Left renal pelvis (tissue), 4 donors: ENCODE measurements at places on chromosomes 5 and 9.
A peak's percentile ranks its signal among the peaks of the same experiment; 100 is the strongest.

DNA sequence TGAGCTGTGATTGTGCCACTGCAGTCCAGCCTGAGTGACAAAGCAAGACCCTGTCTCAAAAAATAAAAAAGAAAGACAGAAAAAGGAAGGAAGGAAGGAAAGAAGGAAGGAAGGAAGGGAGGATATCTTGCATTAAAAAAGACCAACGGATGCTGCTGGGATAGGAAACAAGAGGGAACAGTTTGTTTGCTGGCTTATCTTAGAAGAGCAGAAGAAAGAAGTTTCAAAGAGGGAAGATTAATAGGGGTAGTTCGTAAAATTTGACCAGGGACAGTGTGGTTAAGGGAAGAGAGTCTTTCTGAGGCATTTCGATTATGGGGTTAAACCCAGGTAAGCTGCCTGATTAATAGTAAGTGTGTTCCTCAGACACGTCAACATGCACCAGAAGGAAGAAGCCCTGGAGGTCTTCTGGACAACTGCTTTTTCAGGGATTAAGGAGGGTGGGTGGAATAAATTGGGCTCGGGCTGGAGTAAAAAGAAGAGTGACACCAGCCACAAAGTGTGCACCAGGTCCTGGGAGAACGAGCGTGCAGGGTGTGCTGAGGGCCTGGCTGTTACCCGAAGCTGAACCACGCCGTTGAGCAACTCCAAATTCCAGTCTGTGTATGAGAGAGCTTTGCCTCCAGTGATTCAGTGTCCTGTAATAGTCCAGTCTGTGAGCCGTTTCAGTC lies 24.8 kb downstream of the FYB1 start:
- DNase-seq = no peak

GRCh38 chr5:115022303-115022702 lies 147.4 kb downstream of the TRIM36 start:
- DNase-seq = no peak

- no peak for DNase-seq
Observed at GRCh38 chr5:171010816-171011215, 149.0 kb downstream of the RANBP17 start.

- DNase-seq = no peak
Observed at GRCh38 chr9:95139126-95139525, 178.4 kb downstream of the FANCC start.

DNA sequence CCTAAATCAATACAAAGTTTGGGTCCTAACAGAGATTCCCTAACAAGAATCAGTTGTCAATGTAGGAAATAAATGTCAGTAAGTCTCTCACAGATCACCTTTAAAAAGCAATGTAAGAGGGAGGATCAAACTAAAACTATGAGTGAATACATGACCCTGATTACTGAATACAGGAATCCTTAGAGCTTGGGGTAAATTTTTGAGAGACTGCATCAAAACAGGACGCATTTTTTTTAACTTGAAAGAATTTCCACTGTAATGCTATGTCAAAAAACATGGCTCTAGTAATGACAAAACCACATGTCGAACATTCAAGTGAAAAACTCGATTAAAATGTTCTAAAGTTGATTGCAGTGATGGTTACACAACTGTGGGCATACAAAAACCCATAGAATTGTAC lies 21.9 kb downstream of the ZDHHC21 start:
- DNase-seq = no peak

GRCh38 chr9:71168418-71168817 lies 47.0 kb upstream of the TRPM3 start:
- no peak for DNase-seq

- no peak for DNase-seq
Observed at GRCh38 chr5:84213212-84213611, 171.5 kb downstream of the EDIL3 start.

DNA sequence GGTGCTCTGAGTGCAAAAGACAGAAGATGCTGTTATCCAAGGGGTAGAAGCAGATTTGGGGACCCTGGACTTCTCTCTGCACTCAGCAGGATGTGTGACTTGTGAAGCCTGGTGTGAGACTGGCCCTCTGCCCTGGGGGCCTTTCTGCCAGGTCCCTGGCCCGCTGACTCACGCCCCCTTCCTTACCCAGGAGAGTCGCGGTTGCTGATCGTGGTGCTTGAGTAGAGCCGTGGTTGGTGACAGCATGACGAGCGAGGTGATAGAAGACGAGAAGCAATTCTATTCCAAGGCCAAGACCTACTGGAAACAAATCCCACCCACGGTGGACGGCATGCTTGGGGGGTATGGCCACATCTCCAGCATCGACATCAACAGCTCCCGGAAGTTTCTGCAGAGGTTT lies 6.5 kb downstream of the NTMT1 start:
- DNase-seq = no peak

GRCh38 chr5:151745071-151745705 lies 13.2 kb downstream of the ATOX1 start:
- no peak for DNase-seq

DNA sequence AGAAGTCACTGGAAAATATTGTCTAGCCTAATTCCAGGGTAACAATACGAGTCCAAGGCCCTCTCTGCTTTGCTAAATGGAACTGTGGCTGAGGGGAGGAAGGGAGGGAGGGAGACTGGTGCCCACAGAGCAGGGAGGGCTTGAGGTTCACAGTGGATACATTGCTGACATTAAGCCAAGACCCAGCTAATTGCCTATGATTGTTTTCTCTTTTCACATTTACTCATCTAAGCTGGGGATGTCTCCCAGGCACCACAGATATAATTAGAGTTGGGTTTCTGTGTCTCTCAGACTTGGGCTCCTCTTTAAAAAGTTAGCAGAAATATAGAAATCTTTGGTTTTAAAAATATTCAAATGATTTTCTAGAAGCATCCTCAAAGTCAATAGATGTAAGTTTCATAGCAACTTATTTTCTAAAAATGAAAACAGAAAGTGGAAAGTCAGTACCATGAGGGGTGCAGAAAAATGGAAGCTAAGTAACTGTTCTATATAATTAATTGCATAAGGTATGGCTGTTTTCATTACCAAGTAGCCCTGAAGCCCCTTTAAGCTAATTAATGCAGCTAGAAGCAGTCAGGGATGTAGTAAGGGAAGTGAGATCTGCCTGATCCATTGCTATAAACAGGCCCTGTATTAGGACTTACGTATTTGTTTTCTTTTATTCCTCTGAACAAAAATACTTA lies 259.8 kb downstream of the NDUFS4 start:
- DNase-seq = no peak

GRCh38 chr5:172362755-172363154 lies 79.2 kb upstream of the UBTD2 start:
- no peak for DNase-seq

DNA sequence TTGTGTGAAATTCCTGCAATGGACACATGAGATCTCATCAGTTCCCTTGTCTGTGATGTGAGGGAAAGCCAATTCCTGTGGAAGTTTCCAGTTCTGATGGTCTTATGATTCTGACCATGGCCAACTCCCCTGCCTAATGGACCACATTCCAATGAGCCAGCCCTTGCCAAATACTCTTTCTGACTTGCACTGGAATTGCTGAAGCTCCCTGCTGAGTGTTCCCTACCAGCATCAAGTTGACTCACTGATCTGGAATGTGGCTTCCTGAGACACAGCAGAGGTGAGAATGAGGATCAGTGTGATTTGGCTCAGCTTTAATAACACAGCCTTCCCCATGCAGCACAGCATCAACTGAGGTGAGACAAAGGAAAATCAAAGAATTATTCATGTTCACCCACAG lies 427.8 kb downstream of the KDM4C start:
- no peak for DNase-seq

DNA sequence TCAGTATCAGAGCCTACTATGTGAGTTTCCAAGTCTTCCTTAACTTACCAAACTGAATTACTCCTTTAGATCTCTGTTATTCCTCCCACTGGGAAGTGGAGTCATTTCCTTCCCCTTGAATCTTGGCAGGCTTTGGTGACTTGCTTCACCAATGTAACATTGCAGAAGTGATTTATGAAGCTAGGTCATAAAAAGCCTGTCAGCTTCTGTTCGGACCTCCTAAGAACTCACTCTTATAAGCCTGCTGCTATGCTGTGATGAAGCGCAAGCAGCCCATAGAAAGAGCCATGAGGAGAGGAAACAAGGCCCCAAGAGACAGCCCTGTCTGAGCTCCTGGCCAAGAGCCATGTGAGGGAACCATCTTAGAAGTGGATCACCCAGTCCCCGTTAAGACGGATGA lies 14.2 kb upstream of the FOXB2 start:
- no peak for DNase-seq

- DNase-seq = no peak
Observed at GRCh38 chr9:79152306-79152705, 419.5 kb upstream of the TLE4 start.

DNA sequence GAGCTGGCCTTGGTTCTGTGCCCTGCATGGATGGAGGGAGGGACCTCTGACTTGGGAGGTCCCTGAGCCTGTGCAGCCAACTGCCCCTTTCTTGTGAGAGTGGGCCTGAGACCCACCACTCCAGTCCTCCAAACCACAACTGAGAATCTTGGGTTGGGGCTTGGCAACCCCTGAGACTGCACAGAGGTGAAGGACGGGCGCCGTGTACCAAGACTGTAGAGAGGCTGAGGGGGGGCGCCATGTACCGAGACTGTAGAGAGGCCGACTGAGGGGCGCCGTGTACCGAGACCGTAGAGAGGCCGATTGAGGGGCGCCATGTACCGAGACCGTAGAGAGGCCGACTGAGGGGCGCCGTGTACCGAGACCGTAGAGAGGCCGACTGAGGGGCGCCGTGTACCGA lies 59.3 kb upstream of the CACNA1B start:
- no peak for DNase-seq

- DNase-seq = no peak
Observed at GRCh38 chr5:87755360-87755759, 342.6 kb upstream of the CCNH start.

GRCh38 chr5:91224969-91225368 lies 158.1 kb downstream of the ARRDC3 start:
- DNase-seq = no peak

GRCh38 chr5:463952-464351 lies 21.0 kb downstream of the EXOC3 start:
- no peak for DNase-seq

- no peak for DNase-seq
Observed at GRCh38 chr9:84393266-84393950, 52.9 kb upstream of the SLC28A3 start.

- no peak for DNase-seq
Observed at GRCh38 chr5:178576591-178577351, 13.4 kb downstream of the COL23A1 start.

GRCh38 chr5:93573354-93574351 lies 7.4 kb downstream of the NR2F1-AS1 start:
- DNase-seq = no peak

DNA sequence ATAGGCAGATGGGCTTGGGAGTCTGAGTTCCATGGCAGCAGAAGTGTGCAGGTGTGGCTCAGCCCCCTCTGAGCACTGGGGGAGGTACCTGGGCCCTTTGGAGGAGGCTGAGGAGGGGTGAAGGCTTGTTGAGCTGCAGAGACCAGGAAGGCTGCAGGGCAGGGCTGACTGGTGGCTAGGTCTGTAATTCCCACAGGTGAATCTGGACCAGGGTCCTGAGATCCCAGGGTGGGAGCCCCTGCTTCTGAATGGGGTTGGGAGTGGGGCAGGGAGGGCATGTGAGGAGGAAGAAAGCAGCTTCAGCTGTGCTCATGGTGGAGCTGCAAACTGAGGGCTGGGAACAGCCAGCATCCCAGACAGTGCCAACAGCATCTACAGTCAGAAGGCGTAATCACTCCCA lies 111.1 kb downstream of the CACNA1B start:
- no peak for DNase-seq

- DNase-seq = no peak
Observed at GRCh38 chr5:123805300-123805699, 293.3 kb downstream of the CSNK1G3 start.

DNA sequence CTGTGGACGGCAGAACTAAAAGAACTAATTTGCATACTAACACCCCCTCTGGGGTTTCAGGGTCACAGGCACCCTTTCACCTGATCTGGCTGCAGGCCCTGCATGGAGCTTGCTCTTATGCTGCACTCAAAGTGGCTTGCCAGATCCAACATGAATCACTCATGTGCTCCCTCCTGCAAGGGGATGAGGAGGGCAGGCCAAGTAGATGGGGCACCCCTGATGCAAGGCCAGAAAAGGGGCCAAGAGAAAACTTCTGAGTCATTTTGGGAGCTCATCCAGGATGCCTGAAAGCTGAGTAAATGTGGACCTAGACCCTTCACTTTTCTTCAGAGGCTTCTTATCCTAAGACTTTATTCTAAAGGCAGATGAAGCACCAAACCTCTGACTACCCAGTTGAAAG lies 558.5 kb upstream of the PTGER4 start:
- no peak for DNase-seq

DNA sequence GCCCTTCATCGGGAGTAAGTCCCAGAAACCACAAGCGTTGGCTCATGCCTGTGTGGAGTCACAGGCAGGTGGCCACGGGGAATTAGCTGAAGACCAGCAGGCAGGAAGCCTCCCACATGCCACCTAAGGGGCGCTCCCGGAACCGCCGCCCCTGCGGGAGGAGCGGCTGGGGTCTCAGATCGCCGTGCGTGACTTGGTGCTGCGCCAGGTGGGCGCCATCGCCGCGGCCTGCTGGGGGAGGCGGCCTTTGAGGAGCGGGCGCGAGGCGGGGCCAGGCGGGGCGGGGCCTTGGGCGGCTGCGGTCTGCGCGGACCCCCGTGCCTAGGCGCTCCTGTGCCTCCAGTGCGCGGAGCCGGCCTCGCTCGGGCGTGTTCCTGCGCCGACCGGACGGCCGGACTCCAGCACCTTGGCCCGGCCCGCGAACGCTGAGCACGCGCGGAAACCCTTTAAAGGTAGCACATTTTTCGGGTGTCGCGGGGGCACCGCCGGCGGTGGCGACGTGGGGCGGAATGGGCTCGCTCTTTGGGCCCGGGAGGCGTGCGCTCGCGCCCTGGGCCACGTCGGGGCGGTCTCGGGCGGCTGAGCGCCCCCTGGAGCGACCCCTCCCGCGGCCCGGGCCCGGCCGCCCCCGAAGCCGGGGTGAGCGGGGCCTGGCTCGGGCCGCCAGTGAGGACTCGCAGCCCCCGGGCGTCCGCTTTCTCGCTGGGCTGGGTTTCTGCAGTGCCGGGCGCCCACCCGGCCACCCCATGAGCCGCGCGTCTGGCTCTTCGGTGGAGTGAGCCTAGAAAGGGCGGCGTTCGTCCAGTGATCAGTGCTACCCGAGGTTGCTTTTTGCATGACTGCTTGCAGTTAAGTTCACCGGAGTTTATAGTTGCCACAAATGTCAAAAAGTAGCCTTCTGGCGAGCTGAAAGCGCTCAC lies 24.5 kb downstream of the LECT2 start:
- DNase-seq = peak; percentile 47

- no peak for DNase-seq
Observed at GRCh38 chr9:18610956-18611355, 137.0 kb downstream of the ADAMTSL1 start.
